ENCODE measurements at places on chromosomes 4 and X. TPM values are rescaled to one million over a fixed set of nuclear protein-coding genes. Genes with fewer than 3 reads are reported as not detected.

DNA sequence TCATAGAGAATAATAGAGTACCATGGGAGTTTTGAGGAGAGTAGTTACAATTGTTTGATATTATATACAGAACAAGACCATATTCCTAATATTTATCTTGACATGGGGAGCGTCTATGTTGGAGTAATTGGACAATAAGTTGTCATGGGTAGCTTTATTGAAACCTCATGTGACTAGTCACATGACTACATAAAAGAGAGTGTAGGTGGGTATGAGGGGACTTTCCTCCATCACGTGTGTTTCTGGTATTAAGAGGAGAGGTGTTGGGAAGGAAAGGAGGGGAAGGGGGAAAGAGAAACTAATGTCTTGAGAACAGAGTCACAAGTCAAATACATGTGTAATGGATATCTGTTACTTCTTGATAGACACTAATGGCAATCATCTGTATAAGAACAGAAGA lies 33.1 kb downstream of the PDLIM5 start:
- no peaks in the 10 kb centered on the region for H3K4me1 ChIP-seq
- H3K27ac ChIP-seq = no peak overlapping the region
- no peaks in the 10 kb centered on the region for H3K27me3 ChIP-seq
- H3K4me3 ChIP-seq = no peak overlapping the region
- H3K36me3 ChIP-seq = no peaks in the 10 kb centered on the region

GRCh38 chr4:1945124-1945895 lies 63.5 kb downstream of the NELFA start:
- no peak overlapping the region for H3K4me3 ChIP-seq
- H3K4me1 ChIP-seq = no peaks in the 10 kb centered on the region
- no peaks in the 10 kb centered on the region for H3K27me3 ChIP-seq
- no peak overlapping the region for H3K27ac ChIP-seq
- peaks cover 74% of the 10 kb centered on the region for H3K36me3 ChIP-seq
- DNase-seq = no peak

- H3K36me3 ChIP-seq = no peaks in the 10 kb centered on the region
- no peaks in the 10 kb centered on the region for H3K4me1 ChIP-seq
- DNase-seq = no peak
- no peaks in the 10 kb centered on the region for H3K27me3 ChIP-seq
- H3K4me3 ChIP-seq = no peak overlapping the region
- no peak overlapping the region for H3K27ac ChIP-seq
Observed at GRCh38 chrX:119655125-119655524, 37.8 kb downstream of the SEPTIN6 start.

The PRDM5 gene
- total RNA-seq = 16.8 TPM

DNA sequence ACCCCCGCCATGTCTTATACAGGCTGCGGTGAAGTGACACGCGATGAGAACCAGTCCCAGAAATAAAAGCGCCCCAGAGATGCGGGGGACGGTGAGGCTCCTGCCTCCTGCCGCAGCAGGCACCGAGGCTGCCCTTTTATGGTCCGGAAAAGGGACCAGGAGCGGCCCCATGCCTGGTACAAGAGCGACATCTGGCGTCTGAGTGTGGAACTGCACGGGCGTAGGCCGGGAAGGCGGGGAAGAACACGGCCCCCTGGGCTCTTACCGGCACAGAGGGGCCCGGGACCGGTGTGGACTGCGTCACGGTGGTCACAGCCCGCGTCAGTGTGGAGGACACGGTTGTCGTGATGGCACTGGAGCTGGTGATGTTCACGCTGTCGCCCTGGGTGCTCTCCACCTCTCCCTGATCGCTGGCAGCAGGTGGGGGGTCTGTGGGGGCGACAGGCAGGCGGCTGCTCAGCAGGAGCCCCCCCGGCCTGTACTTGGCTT lies 8.9 kb upstream of the RENBP start:
- peak overlapping the region; percentile 69 for H3K27ac ChIP-seq
- no peaks in the 10 kb centered on the region for H3K27me3 ChIP-seq
- H3K4me3 ChIP-seq = no peak overlapping the region
- peaks cover 97% of the 10 kb centered on the region for H3K36me3 ChIP-seq

The KIAA1210 gene
- not detected for total RNA-seq

DNA sequence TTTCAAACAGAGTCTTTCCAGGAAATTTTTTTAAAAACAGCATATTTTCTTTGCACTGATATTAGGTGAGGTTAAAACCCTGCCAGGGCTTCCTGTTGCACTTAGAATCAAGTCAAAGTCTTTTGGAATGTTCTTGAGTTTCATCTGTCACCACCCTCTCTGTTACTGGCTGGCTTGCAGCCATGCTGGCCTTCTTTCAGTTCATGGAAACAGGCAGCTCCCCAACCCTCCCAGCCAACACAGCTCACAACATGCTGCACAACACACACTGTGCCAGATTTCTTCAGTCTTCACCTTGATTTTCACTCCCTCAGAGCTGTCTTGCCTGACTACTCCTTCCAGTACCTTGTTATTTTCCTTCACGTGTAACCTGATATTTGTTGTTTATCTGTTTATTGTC lies 129.5 kb downstream of the KCNIP4 start:
- H3K4me1 ChIP-seq = no peaks in the 10 kb centered on the region
- no peaks in the 10 kb centered on the region for H3K36me3 ChIP-seq
- no peaks in the 10 kb centered on the region for H3K27me3 ChIP-seq
- no peak for DNase-seq

The CTBP1 gene
- 117 TPM for total RNA-seq

The SPP1 gene
- total RNA-seq = 4.0 TPM

The PASD1 gene
- total RNA-seq = not detected

DNA sequence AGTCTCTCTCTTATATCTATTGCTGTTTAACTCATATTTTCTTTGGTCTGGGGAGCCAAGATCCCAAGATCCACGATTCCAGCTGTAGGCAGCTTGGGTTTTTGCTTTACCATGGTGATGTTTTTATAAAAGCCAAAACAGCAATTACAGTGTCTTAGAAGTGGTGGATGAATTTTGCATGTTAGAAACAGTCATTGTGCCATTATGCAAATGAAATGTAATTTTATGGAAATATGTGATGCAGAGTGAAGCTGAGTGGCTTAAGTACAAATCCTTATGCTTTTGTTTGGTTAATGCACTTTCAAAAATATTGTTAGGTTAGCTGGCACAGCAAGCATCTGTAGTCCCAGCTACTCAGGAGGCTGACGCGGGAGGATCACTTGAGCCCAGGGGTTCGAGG lies 32.8 kb upstream of the PTTG2 start:
- no peak overlapping the region for H3K27ac ChIP-seq
- H3K36me3 ChIP-seq = no peaks in the 10 kb centered on the region
- H3K4me3 ChIP-seq = no peak overlapping the region
- no peak for DNase-seq
- H3K27me3 ChIP-seq = no peaks in the 10 kb centered on the region

The MPC1L gene
- not detected for total RNA-seq

DNA sequence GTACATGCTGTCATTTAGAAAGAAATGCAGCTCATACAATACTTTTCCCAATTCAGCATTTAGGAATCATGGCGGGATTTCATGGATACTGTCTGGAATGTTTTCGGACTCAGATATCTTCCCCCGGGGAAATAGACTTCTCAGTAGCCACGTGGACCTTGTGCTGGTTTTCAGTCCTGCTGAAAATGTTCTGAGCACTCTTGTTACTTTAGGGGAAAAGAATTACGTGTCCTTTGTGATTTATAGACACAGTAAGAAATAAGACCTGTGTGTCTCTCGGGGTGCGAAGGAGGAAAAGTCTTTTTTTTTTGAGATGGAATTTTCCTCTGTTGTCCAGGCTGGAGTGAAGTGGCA lies 3.8 kb downstream of the CD99 start:
- H3K27me3 ChIP-seq = no peaks in the 10 kb centered on the region
- H3K27ac ChIP-seq = peak overlapping the region; percentile 97
- no peak for DNase-seq
- H3K4me1 ChIP-seq = peaks cover 90% of the 10 kb centered on the region
- no peak overlapping the region for H3K4me3 ChIP-seq

DNA sequence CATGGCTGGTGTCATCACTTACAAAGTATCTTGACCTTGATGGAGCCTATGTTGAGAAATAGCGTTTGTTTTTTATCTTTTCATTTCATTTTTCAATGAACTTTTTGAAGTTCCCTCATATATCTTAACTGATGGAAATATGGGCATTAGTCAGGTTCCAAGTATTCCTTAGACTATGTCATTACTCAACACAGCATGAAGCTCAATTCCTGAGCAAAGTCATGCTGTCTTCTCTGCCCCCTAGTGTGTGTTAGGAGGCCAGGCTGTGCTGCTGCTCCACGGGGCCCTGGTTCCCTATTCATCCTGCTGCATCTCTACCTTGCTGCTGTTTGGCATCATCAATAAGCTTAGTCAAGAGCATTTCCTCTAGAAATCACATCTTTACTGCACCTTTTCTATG lies 40.9 kb downstream of the GPR143 start:
- no peaks in the 10 kb centered on the region for H3K27me3 ChIP-seq
- no peak for DNase-seq
- no peak overlapping the region for H3K27ac ChIP-seq
- no peak overlapping the region for H3K4me3 ChIP-seq
- no peaks in the 10 kb centered on the region for H3K4me1 ChIP-seq

GRCh38 chr4:147019091-147019490 lies 73.4 kb upstream of the TTC29 start:
- H3K4me3 ChIP-seq = no peak overlapping the region
- H3K27me3 ChIP-seq = no peaks in the 10 kb centered on the region
- H3K4me1 ChIP-seq = no peaks in the 10 kb centered on the region
- H3K27ac ChIP-seq = no peak overlapping the region
- no peak for DNase-seq

DNA sequence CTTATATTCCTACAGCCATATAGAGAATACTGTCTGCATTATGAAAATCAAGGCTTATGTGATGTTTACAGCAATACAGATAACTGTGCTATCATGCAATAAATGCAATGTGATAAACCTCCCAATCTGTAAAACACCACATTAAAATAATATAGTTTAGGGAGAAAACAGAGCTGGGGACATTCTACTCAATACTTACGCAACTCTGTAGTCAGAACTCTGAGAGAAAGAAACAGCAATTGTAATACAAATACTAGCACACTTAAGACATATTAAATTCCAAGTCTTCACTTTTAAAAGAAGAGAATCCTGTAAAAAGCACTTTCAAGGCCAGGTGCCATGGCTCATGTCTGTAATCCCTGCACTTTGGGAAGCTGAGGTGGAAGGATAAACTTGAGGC lies 61.4 kb downstream of the ANKRD17 start:
- H3K27me3 ChIP-seq = no peaks in the 10 kb centered on the region
- H3K4me1 ChIP-seq = no peaks in the 10 kb centered on the region
- no peak overlapping the region for H3K27ac ChIP-seq
- no peak overlapping the region for H3K4me3 ChIP-seq
- H3K36me3 ChIP-seq = no peaks in the 10 kb centered on the region

The CDS1 gene
- 25.2 TPM for total RNA-seq

DNA sequence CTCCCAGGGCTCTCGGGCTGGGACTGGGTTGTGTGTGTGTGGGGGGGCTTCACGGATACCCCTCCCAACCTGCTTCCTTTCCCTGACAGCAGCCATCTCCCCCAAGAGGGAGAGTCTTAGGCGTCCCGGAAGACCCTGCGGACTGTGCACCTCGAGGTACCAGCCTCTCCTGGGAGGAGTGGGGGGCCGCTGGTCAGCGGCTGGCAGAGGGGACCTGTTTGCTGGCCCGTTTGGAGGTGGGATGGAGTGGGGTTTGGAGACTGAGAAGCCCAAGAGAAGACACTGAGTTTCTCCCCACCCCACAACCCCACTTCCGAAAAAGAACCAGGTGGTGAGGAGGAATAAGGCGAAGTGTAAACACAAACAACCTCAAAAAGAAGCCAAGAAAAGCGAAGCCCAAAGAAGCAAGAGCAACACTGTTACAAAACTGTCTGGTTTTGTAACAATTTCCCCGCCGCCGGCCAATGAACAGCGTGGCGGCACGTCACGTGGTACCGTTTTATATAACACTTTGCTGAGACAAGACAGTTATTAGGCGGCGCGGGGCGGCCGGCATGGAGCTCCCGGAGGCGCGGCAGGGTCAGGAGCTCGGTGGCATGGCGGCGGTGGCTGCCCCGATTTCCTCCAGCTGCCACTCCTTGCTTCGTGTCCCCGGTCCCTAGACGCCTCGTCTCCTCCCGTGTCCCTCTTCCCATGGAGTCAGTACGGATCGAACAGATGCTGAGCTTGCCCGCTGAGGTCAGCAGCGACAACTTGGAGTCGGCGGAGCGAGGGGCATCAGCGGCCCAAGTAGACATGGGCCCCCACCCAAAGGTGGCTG lies at the start of gene LONRF3:
Gene LONRF3, plus strand, starts transcription at position 531 of the 820 bp plus-strand sequence. Its CDS starts 163 bp downstream, at position 694.
- no peaks in the 10 kb centered on the region for H3K27me3 ChIP-seq
- H3K4me3 ChIP-seq = peak within 1 kb of the TSS; percentile 73
- peak within 1 kb of the TSS; percentile 79 for H3K27ac ChIP-seq
- H3K4me1 ChIP-seq = no peaks in the 10 kb centered on the region
- DNase-seq = no peak
